ENCODE measurements at places on chromosomes 7 and 10. TPM values are rescaled to one million over a fixed set of nuclear protein-coding genes. Genes with fewer than 3 reads are reported as not detected.

The RPP38 gene
- 19.6 TPM for polyA plus RNA-seq

The WNT8B gene
- not detected for polyA plus RNA-seq

The AKR1C8 gene
- not detected for polyA plus RNA-seq

The CCL24 gene
- polyA plus RNA-seq = not detected

DNA sequence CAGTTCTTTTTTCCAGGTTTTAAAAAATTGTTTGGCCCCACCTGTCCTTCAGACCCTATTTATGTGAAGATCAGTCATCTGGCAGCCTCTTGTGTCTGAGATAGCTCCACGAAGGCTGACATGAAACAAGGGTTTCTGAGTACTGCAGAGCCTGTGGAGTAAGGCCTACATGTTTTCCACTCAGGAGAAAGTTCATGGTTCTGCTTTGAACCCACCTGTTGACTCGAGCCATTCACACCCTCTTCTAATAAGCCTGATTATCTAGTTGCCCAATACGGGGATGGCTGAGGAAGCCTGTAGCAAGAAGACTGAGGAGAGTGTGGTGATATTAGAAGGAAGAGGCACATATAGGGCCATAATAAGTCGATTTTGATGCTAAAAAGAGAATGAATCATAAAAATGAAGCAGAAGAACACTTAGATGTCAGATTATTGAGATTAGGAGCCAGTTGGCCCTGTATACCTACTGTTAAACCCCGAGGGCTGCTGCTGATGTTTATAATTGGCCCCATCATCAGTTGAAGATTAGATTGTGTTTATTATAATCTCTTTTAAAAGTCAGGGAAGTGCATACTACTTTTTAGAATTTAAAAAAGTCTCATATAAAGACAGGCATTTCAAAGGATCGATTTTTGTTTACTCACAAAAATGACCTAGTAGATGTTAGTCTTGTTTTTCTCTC is 109.4 kb downstream of the CDK14 start:
- no peak for DNase-seq
- peaks cover 46% of the 10 kb centered on the region for H3K4me1 ChIP-seq
- H3K36me3 ChIP-seq = no peaks in the 10 kb centered on the region

DNA sequence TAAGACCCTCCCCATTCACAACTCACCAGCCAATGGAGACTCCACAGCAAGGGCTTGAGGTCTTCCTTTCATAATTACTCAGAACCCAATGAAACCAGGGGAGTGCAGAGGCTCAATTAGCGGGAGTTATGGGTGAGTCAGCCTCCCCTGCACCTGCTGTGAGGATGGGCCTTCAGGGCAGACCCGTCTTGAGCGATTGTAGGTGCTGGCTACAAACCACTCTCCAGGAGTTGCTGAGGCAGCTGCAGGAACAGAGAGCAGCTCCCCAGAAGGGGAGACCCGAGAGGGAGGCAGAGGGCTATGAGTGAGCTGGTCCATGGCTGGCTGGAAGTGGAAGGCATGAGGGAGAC is 58.5 kb upstream of the SORCS3 start:
- DNase-seq = no peak
- no peak overlapping the region for H3K27ac ChIP-seq
- no peak overlapping the region for H3K4me3 ChIP-seq

DNA sequence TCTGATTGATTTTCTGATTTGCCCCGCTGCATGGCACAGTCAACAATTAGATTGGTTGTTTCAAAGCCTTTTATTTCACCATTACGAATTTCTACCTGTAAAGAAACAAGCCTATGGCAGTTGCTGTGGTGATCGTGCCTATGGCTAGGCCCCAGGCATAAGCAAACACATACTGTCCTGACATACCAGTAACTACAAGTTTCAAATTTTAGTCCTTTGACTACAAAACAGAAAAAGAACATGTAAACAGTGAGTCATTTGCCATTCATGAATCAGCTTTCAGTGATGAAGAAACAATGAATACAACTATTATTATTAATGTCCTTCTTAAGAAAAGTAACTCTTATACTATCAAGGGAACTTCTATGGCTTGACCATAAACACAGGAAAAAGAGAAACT is 168.0 kb upstream of the LRRN3 start:
- H3K27me3 ChIP-seq = no peaks in the 10 kb centered on the region
- no peak for DNase-seq
- H3K4me3 ChIP-seq = no peak overlapping the region
- H3K36me3 ChIP-seq = no peaks in the 10 kb centered on the region

- H3K27ac ChIP-seq = no peak overlapping the region
- H3K4me1 ChIP-seq = no peaks in the 10 kb centered on the region
- no peaks in the 10 kb centered on the region for H3K27me3 ChIP-seq
- no peak overlapping the region for H3K4me3 ChIP-seq
- no peaks in the 10 kb centered on the region for H3K36me3 ChIP-seq
These were observed 64.4 kb downstream of the TBXAS1 start for GRCh38 chr7:139893461-139893860.

DNA sequence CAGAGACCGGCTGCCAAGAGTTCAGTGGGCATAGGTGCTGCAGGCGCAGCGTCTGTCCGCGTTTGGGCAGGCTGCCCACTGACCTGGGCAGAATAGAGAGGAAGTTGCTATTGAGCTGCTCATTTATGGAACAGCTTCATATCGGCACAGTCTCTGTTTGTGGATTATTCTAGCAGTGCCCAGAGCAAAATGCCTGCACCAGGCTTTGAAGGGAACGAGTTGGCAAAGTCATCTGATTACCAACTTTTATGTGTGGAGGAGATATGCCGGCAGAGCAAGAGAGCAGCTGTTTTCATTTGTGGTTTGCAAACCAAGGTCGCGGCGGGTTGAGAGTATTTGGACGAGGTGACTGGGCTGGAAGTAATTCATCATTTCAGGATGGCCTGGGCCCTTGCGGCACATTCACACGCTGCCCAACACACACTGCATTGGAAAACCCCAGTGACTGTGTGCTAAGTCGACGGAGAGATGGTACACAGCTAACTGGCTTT is 228.5 kb downstream of the TCERG1L start:
- no peaks in the 10 kb centered on the region for H3K36me3 ChIP-seq
- H3K27me3 ChIP-seq = no peaks in the 10 kb centered on the region
- DNase-seq = peak; percentile 31
- no peaks in the 10 kb centered on the region for H3K4me1 ChIP-seq
- H3K27ac ChIP-seq = no peak overlapping the region

DNA sequence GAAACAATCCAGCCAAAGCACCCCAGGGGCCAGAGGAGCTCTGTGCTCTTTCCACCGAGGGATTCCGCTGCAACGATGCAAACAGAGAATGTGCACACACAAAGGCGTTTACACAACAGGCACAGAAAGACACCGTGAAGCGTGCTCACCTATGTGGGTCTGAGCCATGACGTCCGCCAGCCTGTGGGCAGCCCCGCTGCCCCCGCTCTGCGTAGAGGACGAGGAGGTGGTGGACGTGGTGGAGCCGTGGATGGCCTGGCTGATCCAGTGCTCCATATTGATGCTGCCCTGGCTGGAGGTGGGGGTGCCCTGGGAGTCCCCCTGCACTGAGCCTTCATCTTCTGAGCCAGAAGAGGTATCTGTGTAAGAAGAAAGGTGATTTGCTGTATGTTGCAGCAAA is 266.8 kb downstream of the DIP2C start:
- H3K4me1 ChIP-seq = no peaks in the 10 kb centered on the region
- DNase-seq = no peak
- peaks cover 42% of the 10 kb centered on the region for H3K36me3 ChIP-seq
- no peak overlapping the region for H3K4me3 ChIP-seq
- no peaks in the 10 kb centered on the region for H3K27me3 ChIP-seq
- no peak overlapping the region for H3K27ac ChIP-seq

GRCh38 chr7:69256634-69257081 is 341.6 kb upstream of the AUTS2 start:
- no peaks in the 10 kb centered on the region for H3K27me3 ChIP-seq
- H3K36me3 ChIP-seq = no peaks in the 10 kb centered on the region
- peak; percentile 27 for DNase-seq
- no peaks in the 10 kb centered on the region for H3K4me1 ChIP-seq
- H3K4me3 ChIP-seq = no peak overlapping the region

- H3K27me3 ChIP-seq = peaks cover 5% of the 10 kb centered on the region
- no peaks in the 10 kb centered on the region for H3K4me1 ChIP-seq
- no peak overlapping the region for H3K4me3 ChIP-seq
- H3K27ac ChIP-seq = no peak overlapping the region
- DNase-seq = peak; percentile 76
These were observed 42.1 kb downstream of the CYP26A1 start for GRCh38 chr10:93115661-93116383.

GRCh38 chr7:132575419-132575981 is 770 bp downstream of the PLXNA4 start:
- peak overlapping the region; percentile 48 for H3K4me3 ChIP-seq
- peaks cover 62% of the 10 kb centered on the region for H3K27me3 ChIP-seq
- DNase-seq = peak; percentile 80
- H3K4me1 ChIP-seq = peaks cover 27% of the 10 kb centered on the region

DNA sequence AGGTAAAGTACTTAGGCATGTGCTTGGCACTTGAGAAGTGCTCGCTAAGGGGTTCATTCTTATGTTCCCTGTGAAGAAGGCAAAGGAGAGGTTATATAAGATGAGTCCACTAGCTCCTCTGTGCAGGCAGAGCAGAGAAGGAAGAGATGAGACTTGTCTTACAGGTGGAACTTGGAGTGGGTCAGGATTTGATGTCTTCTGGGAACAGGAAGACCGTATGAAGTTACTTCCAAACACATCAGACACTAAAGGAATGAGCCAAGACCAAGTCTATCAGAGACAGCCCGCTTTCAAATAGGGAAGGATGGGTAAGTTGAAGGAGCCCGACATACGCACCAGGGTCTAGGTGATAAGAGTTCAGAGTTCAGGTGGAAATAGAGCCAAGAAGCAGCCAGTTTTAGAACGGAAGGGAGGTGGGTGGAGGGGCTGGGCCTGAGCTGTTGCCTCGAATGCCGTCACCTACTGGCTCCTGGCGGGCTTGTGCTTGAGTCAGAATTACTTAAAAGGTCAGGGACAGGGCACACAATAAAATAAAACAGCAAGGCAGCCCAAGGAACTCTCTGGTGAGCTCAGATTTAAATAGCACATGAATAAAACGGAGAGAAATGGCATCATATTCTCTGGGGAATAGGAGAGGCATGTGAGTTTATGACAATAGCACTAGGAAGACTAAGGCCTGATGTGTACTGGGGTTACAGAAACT is 56.1 kb upstream of the GRB10 start:
- H3K4me1 ChIP-seq = no peaks in the 10 kb centered on the region
- no peak overlapping the region for H3K4me3 ChIP-seq
- no peaks in the 10 kb centered on the region for H3K36me3 ChIP-seq
- H3K27me3 ChIP-seq = no peaks in the 10 kb centered on the region

GRCh38 chr7:156174428-156174827 is 362.2 kb upstream of the SHH start:
- H3K27me3 ChIP-seq = peaks cover 6% of the 10 kb centered on the region
- H3K4me3 ChIP-seq = no peak overlapping the region
- H3K4me1 ChIP-seq = no peaks in the 10 kb centered on the region
- H3K36me3 ChIP-seq = no peaks in the 10 kb centered on the region
- H3K27ac ChIP-seq = no peak overlapping the region
- no peak for DNase-seq

DNA sequence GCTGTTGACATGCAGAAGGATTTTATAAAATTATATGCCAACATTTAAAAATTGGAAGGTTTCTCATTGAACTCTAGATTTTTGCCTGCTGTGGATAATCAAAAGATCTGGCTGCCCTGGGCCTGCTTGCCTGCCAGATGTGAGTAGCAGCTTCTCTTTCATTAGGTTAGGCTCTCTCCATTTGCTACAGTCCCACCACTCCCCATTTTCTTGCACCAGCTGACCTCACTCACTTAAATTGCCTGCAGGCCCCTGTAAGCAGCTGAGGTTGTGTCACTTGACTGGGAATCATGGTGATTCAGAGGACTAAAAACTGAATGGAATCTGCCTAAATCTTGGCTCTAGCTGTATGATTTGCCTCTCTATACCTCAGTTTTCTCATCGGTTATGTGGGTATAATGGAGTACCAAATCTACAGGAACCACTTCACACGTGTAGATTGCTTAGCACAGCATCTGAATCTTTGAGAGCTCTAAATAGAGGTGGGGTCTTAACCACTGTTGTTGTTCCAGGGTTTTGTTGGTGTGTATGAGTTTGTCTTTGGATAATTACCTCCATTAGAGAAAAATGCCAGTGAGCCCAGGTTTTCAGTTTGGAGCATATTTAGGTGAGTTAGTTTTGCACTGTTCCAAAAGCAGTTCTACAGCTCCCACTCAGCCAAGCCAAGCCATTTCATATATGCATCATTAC is 18.6 kb upstream of the RAPGEF5 start:
- no peaks in the 10 kb centered on the region for H3K27me3 ChIP-seq
- H3K27ac ChIP-seq = no peak overlapping the region
- H3K4me1 ChIP-seq = peaks cover 7% of the 10 kb centered on the region

GRCh38 chr7:39937366-39938153 is 12.5 kb upstream of the CDK13 start:
- no peaks in the 10 kb centered on the region for H3K36me3 ChIP-seq
- no peaks in the 10 kb centered on the region for H3K27me3 ChIP-seq

DNA sequence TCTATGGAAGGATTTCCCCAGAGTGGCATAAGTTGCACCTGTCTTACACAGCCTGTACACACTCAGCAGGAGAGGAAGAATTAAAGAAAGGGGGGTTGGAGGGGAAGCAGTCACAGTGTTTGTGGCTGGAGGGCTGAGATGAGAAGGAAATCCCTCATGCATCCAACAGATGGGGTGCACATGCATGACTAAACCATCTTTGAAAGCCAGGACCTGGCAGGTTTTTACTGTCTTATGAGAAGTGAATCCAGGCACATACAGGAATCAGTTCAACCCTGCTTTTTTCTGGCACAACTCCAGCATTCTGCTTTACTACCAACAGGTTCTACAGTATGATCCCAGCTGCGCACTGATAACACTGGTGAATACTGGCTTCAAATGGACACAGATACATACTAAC is 107.7 kb downstream of the CACNA2D1 start:
- H3K36me3 ChIP-seq = no peaks in the 10 kb centered on the region
- no peak overlapping the region for H3K27ac ChIP-seq
- no peak overlapping the region for H3K4me3 ChIP-seq
- no peaks in the 10 kb centered on the region for H3K4me1 ChIP-seq

- H3K36me3 ChIP-seq = no peaks in the 10 kb centered on the region
- no peak for DNase-seq
- no peaks in the 10 kb centered on the region for H3K27me3 ChIP-seq
- no peak overlapping the region for H3K27ac ChIP-seq
- no peaks in the 10 kb centered on the region for H3K4me1 ChIP-seq
These were observed 180.6 kb downstream of the CAMK1D start for GRCh38 chr10:12529976-12530375.

GRCh38 chr7:73971704-73972341 is 56.1 kb upstream of the ELN start:
- H3K4me1 ChIP-seq = peaks cover 35% of the 10 kb centered on the region

GRCh38 chr7:16711730-16712129 is 41.8 kb upstream of the TSPAN13 start:
- H3K27ac ChIP-seq = no peak overlapping the region
- H3K27me3 ChIP-seq = no peaks in the 10 kb centered on the region
- no peak overlapping the region for H3K4me3 ChIP-seq
- no peak for DNase-seq
- H3K4me1 ChIP-seq = no peaks in the 10 kb centered on the region

GRCh38 chr7:13442226-13442625 is 547.2 kb downstream of the ETV1 start:
- H3K36me3 ChIP-seq = no peaks in the 10 kb centered on the region
- H3K4me1 ChIP-seq = no peaks in the 10 kb centered on the region
- no peak for DNase-seq

Data from stomach (tissue), 19 donors.